COR-L47 (cell line): ENCODE measurements at places on chromosomes 16 and 17.

- DNase-seq: peak; percentile 35
Measured at GRCh38 chr16:12252616-12253015, 276.1 kb downstream of the SNX29 start.

GRCh38 chr17:74040291-74040690 is 163.2 kb upstream of the RPL38 start:
- DNase-seq: no peak

GRCh38 chr17:36742267-36743000 is 141.1 kb downstream of the MRM1 start:
- peak; percentile 85 for DNase-seq

- no peak for DNase-seq
Measured at GRCh38 chr17:47696717-47697642, 3.0 kb downstream of the TBKBP1 start.

DNA sequence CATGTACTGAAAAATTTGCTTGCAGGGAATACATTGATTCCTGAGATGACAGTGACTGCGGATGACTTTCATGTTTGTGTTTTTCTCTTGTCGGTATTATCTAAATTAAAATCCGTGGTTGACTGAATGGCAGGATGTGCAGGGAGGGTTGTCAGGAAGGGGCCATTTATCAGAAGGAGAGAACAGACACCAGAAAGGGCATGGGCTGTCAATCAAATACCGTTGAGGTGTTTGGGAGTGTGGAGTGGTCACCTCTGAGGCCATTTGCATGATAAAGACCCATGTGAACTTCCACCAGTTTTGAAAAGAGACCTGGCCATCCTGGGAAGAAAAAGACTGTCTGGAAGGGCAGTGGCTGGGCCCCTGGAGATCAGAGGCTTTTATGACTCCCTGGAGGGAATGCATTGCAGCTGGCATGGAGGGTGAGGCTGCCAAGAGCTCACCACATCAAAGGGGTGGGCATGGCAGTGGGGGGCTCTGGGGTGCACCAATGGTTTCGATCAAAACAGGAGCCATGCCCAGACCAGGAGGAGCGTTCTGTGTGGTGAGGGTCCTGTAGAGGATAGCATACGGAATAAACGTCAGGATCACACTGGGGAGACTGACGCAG is 67.1 kb downstream of the CYLD start:
- DNase-seq: no peak

- DNase-seq: peak; percentile 5
Measured at GRCh38 chr16:70778901-70779309, 22.1 kb downstream of the VAC14 start.

GRCh38 chr17:58371300-58371950 is 19.4 kb upstream of the SUPT4H1 start:
- DNase-seq: no peak

- no peak for DNase-seq
Measured at GRCh38 chr16:68117884-68118283, 32.7 kb downstream of the NFATC3 start.

- DNase-seq: peak; percentile 22
Measured at GRCh38 chr17:2436316-2436905, 35.6 kb upstream of the MNT start.

DNA sequence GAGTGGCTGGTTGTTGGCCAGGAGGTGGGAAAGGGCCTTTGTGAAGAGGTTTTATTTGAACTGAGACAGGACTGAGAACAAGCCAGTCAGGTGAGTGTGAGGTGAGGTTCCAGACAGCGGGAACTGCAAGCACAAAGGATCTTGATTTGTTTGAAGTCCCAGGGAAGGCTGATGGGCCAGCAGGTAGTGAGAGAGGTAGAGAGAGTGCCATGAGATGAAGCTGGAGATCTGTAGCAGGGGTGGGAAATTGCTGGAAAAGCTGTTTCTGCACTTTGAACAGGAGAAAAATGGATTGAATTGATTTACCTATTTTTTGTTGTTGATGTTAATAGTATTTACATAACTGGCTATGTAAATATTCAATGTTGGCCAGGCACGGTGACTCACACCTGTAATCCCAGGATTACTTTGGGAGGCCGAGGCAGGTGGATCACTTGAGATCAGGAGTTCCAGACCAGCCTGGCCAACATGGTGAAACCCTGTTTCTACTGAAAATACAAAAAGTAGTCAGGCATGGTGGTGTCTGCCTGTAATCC is 7.7 kb upstream of the DCTPP1 start:
- DNase-seq: peak; percentile 2

DNA sequence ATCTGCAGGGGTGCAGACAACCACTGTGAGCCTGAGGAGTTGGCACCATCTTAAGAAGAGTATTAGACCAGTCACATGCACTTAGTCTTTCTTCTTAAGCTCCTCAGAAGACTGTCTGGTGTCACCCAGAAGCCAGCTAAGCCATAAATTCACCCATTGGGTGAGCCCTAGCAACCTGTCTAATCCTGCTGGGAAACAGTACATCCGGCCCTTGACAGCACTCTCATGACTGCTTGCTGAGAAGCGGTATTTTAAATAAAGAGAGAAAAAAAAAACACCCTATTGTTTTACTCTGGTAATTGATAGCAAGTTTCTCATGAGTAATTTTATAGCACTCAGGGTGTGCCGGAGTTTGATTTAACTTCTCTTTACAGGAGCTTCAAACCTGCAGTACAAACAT is 134.7 kb downstream of the SOX9 start:
- no peak for DNase-seq

DNA sequence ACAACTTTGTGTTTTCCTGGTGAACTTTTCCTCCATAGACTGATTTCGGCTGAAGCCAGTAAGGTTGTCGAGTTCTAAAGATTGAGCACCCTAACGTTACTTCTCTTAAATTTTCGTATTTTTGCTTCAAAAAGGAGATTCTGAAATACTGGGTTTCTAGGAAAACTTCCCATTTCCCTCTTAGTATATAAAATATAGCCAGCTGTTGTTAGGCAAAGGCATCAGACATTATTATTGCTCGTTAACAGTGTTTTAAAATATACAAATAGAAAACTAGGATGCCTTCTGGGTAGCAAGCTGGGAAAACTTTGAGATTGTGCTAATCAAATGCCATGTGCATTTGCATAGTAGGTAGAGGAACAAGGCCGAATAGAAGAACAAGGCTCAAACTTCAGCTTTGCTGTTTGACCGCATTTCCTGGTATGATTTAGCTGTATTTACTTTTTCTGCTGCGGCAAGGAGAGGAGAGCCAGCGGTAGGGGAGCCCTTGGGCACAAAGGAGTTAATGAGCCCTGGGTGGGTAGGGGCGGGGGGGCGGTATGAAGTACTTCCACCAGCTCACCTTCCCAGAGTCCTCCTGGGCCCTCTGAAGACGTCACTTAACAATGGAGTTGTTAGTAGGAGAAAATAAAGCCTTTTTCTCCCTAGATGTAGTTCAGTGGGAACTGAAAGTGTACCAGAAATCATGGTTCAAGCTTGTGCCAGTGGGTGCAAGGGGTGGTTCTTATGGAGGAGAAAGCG is 151.9 kb downstream of the MSI2 start:
- peak; percentile 69 for DNase-seq

DNA sequence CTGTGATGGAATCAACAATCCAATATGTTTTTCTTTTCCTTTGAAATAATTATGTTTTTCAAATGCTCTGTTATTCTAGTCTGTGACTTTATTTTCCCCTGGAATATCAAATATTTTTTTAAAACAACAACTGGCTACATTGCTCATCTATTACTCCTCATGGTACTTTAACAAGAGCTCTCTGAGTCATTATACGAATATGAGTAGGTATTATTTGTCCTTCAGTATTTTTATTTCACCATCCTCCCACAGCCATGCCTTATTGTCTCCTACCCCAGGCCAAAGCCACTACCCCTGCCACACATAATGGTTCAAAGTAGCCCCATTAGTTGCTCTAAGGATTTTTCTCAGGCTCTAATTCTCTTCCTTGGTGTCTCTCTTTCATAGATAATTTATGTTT is 1572.3 kb downstream of the CDH8 start:
- DNase-seq: no peak
